ENCODE measurements at places on chromosomes 1 and 21. TPM values are rescaled to one million over a fixed set of nuclear protein-coding genes. Genes with fewer than 3 reads are reported as not detected.

Gene SLC9C2
- 0.47 TPM for total RNA-seq

DNA sequence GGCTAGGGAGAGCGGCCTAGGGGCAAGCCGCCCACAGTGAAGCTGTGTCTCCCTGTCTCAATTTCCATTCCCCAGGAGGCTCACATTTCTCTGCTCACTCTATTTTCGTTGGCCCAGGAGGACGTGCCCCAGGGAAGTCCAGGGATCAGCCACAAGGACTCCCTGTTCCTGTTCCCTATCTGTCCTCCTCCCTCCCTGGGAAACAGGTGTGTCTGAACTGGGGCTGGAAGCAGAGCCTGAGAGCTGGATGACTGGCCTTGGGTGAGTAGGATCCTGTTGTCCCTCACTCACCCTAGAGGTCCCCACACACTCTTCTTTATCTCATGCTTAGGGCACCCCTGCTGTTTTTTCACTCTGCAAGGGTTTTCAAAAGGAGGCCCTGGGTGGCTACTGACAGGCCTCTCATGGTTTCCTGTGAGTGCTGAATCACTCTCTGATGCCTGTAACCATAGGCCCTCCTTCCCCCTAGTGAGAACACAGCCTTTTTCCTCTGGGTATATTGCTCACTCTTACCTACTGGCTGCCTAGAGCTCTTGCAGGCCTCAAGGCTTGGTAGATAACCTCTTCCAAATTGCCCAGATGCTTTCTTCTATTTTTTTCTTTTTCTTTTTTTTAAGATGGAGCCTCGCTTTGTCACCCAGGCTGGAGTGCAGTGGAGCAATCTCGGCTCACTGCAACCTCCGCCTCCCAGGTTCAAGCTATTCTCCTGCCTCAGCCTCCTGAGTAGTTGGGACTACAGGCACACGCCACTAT, 3.3 kb upstream of the UTP11 start:
- no peak for DNase-seq

DNA sequence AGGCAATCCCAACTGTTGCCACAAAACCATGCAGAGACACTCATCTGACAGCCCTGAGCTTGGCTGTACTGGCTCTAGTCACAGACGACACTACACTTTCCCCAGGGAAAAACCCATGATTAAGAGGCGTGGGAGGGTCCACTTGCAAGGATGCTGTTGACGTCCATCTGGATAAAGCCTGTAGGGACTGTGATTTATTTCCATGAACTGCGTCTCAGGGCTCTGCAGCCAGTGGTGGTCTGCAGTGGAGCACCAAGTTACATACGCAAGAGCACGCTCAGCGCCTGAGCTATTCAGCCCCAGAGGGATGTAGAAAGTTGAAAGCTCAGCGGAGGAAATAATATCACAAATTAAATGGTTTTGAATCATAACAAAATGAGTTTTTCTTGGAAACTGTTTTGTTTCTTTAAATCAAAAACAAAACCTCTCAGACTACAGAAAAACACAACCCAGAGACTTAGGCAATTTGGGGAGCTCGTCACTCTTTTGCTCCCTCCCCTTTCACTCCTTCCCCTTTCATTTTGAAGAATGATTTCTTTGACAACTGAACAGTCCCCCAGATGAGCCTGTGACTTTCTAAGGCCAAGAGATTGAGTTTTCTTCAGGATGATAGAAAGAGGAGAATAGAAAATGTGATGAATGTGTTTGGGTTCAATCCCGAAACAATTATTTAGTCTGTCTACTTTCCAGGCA, 71.2 kb downstream of the NGF start:
- no peak for DNase-seq

Gene LAPTM5
- 513 TPM for total RNA-seq

GRCh38 chr1:9413071-9413876, 120.6 kb downstream of the SPSB1 start:
- DNase-seq: no peak

DNA sequence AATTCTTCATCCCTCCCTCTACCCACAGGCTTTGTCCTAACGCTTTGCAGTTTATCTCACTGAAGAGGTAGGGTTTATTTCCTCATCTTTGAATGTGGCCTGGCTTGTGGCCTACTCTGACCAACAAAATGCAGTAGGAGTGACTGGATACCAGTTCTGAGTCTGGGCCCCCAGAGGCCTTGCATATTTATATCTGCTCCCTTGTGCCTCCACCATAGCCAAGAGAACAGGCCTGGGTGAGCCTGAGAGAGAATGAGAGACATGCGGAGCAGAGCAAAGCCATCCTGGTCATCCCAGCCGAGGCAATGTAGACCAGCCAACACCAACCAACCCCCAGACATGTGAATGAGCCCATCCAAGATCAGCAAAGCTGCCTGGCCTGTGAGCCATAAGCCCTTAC, 30.3 kb downstream of the SMIM12 start:
- no peak for DNase-seq

GRCh38 chr1:54229281-54229891, 29.4 kb downstream of the MRPL37 start:
- no peak for DNase-seq
